ENCODE measurements at places on chromosomes 1 and 21.

- DNase-seq = no peak
These were observed 255.3 kb upstream of the CAMK1G start for GRCh38 chr1:209328196-209328595.

DNA sequence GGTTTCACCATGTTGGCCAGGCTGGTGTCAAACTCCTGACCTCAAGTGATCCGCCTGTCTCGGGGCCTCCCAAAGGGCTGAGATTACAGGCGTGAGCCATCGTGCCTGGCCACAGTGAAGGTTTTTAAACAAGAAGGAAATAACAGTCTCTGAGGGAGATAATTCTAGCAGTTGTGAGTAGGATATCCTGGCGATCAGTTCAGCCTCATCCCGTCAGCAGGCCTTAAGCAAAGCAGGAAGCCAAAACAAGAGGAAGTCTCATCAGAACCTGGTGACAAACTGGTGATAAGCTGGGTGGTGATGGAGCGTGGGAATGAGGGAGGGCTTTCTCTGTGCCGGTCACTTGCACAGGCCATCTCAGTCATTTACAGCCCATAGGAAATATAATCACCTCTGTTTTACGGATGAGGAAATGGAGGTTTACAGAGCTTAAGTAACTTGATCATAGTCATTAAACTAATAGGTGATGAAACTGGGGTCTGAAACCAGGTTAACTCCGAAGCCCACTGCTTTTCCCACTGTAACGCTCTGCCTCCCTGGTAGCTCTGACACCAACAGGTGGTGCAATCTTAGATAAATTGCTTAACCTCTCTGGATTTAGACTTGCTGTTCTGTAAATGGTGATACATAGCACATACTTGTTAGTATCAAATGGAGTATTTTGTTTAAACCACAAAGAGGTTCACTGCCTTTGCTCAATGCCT lies 40.8 kb upstream of the A3GALT2 start:
- no peak for DNase-seq

- no peak for DNase-seq
These were observed 616 bp downstream of the TAF12 start for GRCh38 chr1:28642056-28642846.

DNA sequence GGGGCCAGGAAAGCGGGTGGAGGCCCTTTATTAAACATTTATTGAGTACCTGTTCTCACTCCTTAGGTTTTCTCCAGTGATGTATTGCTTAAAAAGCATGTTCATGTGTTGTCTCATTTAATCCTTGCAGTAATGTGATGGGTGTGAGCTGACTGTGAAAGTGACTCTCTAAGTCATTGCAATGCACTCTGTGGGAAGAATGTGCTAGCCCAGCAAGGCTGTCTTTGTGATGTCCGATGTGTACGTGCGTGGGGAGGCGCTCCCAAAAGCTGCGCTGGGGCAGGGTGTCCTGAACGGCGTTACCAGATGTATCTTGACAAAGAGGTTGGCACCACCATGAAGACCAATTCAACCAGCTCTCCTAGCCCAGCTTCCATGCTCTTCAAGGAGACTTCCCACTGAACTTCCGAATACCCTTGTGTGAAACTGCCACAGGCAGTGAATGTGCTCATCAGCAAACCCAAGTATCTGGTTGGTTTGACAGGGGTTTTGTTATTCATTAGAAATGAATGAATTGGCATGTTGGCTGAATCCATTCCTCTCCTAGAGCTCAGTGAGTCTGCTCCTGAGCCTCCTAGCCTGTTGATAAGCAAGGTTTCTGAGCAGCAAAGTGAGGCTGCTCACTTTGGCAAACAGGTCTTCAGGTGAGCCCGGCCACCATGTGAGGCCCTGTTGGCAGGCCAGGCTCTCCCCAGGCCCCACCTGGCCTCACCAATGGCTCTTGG lies 28.0 kb downstream of the NUAK2 start:
- DNase-seq = no peak

DNA sequence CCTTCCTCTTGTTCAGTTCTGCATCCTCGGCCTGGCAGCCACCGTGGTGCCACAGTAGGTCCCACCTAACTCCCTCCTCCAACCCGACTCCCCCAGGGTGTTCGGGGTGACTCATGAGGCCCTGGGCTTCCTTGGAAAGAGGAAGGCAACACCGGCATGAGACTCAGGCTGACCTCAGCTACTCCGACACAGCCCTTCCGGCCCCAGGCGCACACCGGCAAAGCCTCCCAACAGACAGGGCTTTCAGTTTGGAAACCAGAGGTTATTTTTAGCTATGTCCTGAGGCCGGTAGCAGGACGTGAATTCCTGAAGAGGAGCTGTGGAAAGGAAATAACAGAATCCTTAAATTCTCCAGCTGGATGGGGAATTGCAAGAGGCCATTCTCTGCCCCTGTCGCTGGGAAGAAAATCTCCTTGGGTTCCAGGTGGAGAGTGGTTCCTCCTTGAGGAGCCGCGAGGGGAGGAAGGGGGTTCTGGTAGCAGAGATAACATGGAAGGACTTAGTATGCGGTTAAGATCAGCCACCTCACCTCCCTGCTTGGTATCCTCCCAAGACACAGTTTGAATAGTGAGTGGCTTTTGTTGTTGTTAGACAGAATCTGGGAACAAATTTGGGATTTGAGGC lies 24.4 kb downstream of the PLXNA2 start:
- DNase-seq = no peak

DNA sequence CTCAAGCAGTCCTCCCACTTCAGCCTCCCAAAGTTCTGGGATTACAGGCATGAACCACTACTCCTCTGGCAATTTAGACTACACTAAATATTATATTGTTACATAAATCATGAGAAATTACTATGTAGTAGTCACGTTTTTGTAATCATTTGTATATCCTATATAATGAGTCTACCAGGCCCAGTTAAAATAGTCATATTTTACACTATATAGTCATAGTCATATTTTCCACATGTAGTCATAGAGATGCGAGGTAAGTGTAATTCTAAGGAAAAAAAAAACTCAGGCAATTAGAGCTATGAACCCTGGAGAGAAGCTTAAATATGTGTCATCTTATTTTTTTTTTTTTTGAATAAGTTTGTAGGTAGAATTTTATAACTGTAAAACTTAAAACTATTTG lies 90.0 kb downstream of the FNBP1L start:
- no peak for DNase-seq

- no peak for DNase-seq
These were observed 97.5 kb upstream of the KCNE2 start for GRCh38 chr21:34266351-34266750.

- no peak for DNase-seq
These were observed 122.3 kb upstream of the TMPRSS2 start for GRCh38 chr21:41630249-41630648.

GRCh38 chr1:4267381-4268261 lies 367.5 kb upstream of the C1orf174 start:
- no peak for DNase-seq

GRCh38 chr1:212607913-212608391 lies 609 bp upstream of the ATF3 start:
- DNase-seq = no peak

DNA sequence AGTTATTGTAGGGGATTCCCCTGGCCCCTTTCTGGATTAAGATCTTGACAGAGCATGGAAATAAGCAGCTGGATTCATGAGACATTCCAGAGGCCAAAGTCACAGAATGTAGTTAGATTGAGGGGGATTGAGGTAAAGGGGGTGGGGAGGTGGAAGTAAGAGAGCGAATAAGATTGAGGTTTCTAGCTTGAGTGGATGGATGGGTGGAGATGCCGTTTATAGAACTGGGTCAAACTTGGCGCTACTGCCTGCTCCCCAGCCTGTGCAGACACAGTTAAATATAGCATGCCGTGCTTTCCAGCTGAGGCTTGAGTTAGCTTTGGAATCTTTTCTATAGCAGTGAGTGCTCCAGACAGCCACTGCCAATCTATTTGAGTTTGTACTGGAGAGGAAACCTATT lies 85.7 kb downstream of the DYRK1A start:
- DNase-seq = no peak

DNA sequence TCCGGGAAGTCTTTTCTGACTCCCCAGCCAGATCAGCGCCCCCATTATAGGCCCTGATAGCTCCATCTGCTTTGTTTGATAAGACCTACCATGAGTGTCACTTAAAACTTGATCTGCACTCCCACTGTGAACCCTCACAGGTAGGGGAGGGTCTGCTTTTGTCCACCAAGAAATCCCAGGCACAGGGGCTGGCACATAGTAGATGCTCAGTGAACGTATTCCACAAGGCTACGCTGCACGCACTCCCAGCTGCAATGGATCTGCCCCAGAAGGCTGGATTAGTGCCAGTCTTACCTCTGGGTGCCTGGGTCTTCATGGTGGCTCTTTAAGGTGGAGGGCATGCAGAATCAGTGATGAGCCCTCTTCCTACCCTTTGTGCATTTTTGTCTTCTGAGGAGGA lies 447.1 kb downstream of the PTPRU start:
- DNase-seq = no peak

DNA sequence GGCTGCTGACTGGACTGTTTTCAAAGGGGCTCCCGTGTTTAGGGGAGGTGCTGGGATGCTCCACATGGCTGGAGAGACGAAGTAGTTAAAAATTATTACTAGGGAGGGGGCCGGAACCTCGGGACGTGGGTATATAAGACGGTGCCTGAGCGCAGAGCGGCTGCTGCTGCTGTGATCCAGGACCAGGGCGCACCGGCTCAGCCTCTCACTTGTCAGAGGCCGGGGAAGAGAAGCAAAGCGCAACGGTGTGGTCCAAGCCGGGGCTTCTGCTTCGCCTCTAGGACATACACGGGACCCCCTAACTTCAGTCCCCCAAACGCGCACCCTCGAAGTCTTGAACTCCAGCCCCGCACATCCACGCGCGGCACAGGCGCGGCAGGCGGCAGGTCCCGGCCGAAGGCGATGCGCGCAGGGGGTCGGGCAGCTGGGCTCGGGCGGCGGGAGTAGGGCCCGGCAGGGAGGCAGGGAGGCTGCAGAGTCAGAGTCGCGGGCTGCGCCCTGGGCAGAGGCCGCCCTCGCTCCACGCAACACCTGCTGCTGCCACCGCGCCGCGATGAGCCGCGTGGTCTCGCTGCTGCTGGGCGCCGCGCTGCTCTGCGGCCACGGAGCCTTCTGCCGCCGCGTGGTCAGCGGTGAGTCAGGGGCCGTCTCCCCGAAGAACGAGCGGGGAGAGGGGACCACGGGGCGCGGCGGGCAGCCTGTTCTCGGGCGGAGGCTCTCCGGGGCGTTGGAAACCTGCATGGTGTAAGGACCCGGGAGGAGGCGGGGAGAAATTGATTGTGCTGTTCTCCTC lies at the start of gene CHODL:
Gene CHODL (plus strand): TSS at position 163 of the 793 bp plus-strand sequence. CDS start 391 bp downstream, at position 554.
- DNase-seq = no peak

GRCh38 chr1:155184835-155185782 lies 11.5 kb downstream of the TRIM46 start:
- no peak for DNase-seq

DNA sequence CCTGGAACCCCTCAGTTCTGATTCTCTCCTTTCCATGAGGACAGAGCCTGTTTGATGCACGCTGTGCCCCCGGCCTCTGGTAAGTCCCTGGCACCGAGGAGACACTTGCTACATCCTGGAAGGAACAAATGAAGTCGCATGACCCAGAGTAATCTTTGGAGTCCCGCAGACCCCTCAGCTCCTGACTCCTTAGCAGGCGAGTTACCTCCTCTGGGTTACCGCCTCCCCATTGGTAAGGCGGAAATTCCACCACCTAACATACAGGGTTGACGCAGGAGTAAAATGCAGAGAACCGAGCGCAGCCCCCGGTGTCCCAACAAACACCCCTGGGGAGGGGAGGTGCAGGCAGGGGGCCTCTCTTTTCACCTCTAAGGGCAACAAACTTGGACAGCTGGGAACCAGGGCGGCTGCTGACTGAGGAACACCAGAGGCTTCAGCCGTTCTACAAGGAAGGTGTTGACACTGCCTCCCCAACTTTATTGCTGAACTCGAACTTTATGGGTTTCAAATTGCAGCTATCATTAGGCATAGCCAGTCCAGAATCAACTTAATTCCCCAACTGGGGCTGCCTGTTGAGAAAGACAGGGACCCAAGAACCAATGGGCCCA lies 115.3 kb upstream of the IFFO2 start:
- no peak for DNase-seq

GRCh38 chr1:21304488-21304887 lies 14.2 kb upstream of the ECE1 start:
- DNase-seq = no peak

GRCh38 chr1:229224308-229224707 lies 46.6 kb upstream of the RAB4A start:
- DNase-seq = no peak

- DNase-seq = no peak
These were observed 179.3 kb downstream of the NCAM2 start for GRCh38 chr21:21177353-21177986.

- DNase-seq = no peak
These were observed 71.8 kb upstream of the PKN2 start for GRCh38 chr1:88612292-88612691.

- DNase-seq = no peak
These were observed 14.9 kb upstream of the GNPAT start for GRCh38 chr1:231226156-231226555.

DNA sequence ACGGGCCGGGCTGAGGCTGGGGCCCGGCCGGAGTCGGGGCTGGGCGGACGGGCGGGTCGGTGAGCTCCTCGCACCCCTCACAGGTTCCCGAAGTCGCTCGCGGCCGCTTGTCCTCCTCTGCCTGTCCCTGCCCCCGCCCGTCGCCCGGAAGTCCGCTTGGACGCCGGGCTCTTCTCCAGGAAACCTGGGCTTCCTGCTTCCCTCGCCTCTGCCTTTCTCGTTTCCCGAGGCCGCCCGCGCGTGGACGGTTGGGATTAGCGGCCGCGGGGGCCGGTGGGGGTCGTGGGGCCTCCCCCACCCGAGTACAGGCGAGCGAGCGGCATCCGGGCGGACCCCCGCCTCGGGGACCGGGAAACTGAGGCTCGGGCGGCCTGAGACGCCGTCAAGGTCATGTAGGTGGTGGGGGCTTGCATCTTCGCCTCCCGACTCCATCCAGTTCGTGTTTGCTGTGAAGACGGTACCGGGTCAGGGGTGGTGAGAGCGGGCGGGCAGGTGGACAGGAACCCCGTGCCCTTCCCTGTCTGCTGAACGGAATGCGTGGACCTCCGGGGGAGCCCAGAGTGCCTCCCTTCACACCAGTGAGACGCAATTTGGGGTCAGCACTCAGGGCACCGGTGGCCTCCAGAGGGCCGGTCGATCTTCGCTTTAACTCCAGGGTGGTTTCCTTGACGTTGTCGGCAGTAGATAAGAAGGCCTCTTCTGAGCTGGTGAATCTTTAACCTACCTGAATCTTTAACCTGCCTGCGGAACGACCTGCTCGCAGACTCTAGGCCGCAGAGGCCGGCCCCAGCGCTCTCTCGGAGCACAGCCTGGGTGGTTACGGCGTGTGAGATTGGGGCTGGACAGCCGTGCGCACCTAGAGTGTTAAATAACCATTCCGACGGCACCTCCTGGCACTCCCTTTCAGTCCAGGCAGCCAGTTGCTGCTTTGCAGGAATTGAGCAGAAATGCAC lies 686 bp downstream of the ARF1 start:
- no peak for DNase-seq

DNA sequence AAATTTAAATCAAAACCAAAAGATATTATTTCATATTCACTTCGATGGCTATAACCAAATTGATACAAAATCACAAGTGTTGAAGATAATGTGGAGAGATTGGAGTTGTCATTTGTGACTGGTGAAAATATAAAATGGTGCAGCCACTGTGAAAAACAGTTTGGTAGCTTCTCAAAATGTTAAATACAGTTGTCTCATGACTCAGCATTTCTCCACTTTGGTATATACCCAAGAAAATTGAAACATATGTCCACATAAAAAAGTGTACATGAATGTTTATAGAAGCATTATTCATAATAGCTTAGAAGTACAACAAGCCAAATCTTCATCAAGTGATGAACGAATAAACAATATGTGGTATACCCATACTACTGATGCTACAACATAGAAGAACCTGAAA lies 318.5 kb downstream of the BRINP3 start:
- no peak for DNase-seq
